ENCODE measurements at places on chromosomes 7 and 10. TPM values are rescaled to one million over a fixed set of nuclear protein-coding genes. Genes with fewer than 3 reads are reported as not detected.

ZNF239 gene
- total RNA-seq = 4.3 TPM

ZP3 gene
- 1.9 TPM for total RNA-seq

CYCS gene
- 18.4 TPM for total RNA-seq

LRRD1 gene
- total RNA-seq = not detected

CAV1 gene
- total RNA-seq = 273 TPM

FAM25A gene
- total RNA-seq = not detected

All from bronchial smooth muscle cell (primary cell).